EL (cell line): ENCODE measurements at places on chromosomes 16 and 17.

- no peak for DNase-seq
Observed at GRCh38 chr17:49783791-49784190, 4.7 kb upstream of the KAT7 start.

GRCh38 chr16:78490431-78490830, 391.0 kb downstream of the WWOX start:
- no peak for DNase-seq

DNA sequence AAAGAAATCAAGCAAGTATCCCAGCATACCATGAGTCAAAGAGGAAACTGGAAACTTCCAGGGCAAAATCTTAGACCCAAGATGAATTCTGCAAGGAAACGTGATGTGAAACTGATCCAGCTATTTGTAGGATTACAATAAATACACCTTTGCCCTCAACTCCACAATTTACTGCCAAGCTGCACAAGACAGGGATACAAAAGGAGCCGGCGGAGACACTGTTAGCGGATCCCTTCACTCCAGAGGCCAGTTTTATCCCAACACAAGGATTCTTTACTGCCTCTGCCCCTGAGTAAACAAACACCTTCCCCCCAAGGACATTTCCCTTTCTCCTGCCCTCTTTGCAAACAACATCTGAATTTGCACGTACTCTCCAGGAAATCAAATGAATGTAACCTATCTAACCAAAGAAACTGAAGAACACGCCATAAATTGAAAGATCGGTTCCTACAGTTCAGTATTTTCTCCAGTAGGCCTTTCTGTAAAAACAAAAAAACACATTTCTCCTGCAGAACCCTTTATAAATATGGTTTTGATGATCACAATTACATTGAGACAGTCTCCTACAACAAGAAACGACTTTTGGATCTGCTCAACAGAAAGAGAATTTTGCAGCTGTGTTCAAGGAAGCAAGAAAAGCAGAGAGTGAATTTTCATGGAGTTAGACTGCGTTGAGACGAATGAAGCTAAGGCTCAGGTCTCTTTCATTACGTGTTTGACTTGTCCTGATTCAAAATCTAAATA, 1.4 kb upstream of the CBX2 start:
- no peak for DNase-seq

- no peak for DNase-seq
Observed at GRCh38 chr16:1993731-1994131, 4.0 kb downstream of the SYNGR3 start.

DNA sequence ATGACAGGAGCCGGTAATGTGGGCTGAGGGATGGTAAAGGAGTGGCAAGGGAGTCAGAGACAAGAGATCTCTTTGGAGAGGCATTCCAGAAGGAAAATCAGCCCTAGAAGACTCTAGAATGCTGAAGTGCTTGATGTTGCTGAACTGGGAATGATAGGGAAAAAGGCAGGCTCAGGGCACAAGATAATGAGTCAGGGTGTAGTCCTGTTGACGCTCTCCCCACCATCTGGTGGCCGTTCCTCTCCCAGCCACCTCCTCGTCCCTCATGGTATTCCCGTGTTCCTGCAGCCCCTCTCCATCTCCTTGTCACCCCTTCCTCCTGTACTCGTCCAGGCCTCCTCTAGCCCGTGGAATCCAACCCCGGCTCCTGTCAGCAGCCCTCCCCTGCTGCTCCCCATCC, 11.1 kb upstream of the ALDOA start:
- peak; percentile 50 for DNase-seq

DNA sequence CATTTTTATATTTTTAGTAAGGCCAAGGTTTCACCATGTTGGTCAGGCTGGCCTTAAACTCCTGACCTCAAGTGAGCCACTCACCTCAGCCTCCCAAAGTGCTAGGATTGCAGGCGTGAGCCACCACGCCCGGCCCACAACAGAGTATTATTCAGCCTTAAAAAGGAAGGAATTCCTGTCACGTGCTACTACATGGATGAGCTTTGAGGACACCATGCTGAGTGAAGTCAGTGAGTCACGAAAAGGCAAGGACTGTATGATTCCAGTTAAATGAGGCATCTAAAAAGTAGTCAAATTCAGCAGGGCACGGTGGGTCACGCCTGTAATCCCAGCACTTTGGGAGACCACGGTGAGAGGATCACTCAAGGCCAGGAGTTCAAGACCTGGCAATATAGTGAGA, 9.7 kb downstream of the CSF3 start:
- peak; percentile 66 for DNase-seq

DNA sequence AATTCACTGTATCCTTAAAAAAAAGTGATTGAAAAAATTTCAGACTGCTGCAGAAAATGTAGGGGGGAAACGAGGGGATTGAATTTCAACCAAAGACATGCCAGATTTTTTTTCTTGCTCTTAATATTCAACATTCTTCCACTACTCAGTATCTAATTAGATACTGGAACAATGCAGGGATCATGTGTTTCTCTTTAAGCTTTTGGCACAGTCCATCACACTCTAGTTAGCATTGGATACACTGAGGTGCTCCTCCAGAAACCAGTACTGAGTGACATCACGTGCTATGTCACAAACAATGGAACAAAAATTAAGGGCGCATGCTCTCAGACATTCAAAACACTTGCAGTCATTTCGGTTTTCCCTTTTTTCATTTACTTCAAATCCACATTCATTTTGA, 298.6 kb upstream of the PSMD7 start:
- no peak for DNase-seq

DNA sequence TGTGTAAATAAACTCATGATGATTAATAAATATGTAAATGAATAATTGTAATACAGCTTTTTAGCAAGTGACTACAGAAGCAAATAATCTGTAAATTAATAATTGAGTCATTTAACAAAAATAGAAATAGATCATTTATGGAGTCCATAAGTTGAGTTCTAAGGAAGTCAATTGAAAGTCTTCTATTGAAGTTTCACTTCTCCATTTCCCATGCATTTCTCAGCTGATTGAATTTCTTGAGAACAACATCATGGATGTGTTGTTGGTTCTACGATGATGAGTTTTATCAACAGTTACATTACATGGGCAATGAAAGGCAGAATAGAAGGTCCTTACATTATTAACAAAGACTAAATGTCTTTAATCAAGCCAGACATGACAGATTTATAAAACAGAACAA, 290.4 kb downstream of the MAP2K6 start:
- DNase-seq = no peak

DNA sequence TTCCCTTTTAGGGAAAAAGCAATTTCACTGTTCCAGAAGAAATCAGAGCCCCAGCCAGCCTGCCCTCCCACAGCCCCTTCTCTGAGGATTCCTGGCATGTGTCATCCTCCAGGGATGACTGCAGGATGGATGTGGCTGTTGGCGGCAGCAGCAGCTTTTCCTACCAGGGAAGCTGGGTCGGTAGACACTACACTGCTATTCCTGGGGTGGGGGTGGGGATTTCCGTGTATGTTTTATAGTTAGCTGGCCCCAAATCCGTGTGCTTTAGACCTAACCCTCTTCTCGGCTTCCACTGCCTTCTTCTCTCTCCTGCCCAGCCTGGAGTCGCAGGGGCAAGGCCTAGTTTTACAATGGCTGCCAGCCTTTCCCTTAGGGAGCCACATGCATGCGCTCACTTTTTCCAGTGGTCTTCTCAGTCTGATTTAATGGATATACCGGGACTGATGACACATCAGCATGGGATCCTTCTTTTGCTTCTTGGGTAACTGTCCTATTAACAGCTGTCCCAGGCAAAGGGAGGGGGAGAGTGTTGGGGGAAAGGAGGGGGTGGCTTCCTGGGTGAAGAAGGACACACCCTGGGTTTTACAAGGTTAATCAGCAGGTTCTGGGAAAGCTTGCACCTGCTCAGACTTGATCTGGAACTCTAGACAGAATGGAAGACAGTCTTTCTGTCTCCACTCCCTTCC, 2.7 kb upstream of the NFE2L1 start:
- DNase-seq = peak; percentile 49

DNA sequence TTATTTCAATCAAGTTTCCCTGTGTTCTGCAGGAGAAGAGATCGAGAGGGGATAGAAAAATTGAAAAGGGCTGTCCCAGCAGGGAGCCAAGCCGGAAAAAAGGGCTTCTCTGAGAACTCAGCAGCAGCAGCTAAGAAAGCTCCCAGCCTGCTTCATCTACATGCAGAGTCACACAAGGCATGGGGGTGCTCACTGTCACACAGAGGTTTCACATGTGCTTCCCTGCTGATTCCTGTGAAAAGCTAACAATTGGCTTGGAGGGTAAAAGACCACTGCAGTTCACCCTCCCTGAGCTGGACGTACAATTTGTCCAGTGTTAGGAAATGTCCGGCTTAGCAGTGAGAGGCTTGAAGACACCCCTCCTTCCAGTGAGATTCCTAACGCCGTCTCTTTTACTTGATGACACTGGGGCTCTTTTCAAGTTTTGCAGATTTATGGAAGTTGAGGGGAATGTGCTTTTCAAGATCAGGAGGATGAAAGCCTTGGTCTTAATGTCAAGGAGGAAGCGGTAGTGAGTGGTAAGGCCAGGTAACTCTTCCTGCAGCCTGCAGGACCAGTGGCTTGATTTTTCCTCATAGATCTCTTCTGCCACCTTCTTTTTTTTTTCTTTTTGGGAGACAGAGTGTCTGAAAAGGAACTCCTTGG, 85.6 kb downstream of the WNT3 start:
- no peak for DNase-seq

- no peak for DNase-seq
Observed at GRCh38 chr16:30605158-30605557, 5.0 kb downstream of the ZNF689 start.

DNA sequence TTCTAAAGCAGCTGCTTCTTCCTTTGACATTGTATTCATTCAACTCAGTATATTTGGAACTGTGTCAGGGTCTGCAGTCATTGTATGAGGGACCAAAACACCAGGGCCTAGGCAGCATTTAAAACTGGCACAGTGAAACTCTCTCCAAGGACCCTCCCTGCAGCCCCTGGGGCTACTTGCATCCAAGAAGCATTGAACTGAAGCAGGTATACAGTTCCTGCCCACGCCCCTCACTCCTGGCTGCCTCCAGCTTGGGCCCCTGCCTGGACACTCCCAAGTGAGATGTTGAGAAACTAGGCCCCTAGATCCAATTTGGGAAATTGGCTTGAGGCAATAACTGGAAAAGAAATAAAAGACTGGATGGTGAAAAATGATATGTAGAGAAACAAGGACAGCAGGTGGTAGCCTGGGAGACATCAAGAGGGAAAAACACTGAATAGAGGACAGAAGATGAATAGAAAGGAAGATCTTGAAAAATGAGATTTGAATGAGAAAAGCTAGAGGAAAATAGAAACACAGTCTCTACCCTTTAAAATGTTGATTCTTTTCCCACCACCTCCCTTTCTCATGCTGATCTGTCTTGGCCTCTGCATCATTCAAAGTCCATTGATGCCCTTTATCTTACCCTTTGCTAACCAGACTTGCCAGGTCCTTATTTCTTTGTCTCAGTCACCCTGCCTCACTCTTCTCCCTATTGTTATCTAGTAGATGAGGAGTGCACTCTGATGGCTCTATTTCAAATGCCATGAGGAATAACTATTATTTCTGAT, 368.8 kb upstream of the CDH8 start:
- DNase-seq = no peak

- no peak for DNase-seq
Observed at GRCh38 chr16:69501956-69502745, 63.6 kb upstream of the NFAT5 start.

DNA sequence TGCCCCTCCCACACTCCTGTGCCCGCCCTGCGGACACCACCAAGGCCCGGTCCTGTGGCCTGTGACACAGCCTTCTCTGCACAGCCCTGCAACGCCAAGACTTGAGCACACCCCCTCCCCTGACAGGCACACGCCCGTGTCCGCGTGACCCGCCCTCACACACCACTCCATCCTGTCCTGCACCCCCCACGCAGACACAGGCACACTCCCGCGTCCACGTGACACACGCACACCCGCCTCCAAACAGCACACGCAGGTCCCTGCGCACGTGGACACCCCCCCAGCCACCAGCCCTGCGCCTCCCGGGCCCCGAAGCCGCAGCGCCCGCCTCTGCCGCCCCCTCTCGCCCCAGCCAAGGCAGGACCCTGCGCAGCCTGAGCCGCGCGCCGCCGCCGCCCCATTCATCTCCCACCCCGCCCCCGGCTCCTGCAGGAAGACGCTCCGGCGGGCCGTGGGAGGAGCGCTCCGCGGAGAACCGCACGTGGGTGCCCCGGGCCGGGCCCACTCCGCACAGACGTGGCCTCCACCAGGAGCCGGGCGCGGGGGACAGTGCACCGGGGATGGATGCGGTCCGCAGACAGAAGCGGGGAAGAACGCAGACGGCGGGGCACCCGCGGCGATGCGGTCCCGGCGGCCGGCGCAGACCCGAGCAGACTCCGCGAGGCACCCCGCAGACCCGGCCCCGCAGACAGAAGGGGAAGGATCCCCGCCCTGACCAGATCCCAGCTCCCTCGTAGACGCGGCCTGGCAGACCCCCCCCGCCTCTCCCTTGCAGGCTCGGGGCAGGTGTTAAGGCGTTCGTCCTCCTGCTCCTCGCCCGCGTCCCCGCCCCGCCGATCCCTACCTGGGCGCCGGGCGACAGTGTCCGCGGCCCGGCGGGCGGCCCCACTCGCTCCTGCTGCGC, 506 bp downstream of the CAMKK1 start:
- DNase-seq = peak; percentile 77

DNA sequence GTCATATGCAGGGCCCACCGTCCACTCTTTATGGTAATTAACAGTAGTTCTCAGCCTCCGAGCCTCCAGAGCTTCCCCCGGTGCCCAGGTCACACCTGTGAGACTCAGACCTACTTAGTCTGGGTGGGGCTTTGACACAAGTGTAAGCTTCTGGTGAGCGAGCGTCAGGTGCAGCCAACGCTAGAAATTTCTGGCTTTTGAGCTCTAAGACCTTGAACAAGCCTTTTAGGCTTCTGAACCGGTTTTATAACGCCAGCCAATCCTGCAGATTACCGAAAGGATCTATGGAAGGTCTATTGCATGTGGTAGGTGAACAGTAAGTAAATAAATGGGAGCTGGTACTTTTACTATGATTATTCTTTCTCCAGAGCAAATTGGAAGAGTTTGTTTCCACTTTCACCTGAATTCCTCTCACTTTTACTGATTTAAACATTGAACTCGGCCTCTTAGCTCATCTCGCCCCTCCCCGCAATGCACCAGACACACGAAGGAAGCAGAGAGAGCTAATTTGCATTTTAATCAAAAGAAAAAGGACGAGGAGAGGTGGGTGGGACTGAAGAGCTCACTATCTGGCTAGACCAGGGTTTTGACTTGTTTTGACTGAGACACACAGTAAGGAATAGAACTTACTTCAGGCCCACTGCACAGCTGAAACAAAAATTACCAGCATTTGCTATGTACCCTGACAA, 47.1 kb downstream of the ABAT start:
- DNase-seq = no peak
